ENCODE measurements at places on chromosomes 5 and 9.

GRCh38 chr5:3891113-3891512 is 295.5 kb downstream of the IRX1 start:
- DNase-seq = no peak

DNA sequence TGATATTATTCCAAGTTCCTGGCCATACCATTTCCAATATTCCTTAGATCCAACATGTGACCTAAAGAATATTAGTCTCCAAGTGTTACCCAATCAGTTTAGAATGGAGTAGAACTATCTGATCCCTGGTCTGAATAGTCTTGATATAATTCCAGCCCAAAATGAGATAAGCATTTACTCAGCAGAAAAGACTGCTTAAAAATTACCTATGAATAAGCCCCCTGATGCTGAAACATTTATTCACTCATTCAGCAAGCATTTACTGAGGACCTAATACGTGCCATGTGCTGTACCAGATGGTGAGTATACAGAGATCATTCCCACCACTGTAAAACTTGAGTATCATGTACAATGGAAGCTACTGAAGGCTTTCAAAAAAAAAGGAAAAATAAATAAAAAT is 157.0 kb downstream of the FAM114A2 start:
- DNase-seq = no peak

- no peak for DNase-seq
Observed at GRCh38 chr5:162565-163337, 28.5 kb upstream of the LRRC14B start.

DNA sequence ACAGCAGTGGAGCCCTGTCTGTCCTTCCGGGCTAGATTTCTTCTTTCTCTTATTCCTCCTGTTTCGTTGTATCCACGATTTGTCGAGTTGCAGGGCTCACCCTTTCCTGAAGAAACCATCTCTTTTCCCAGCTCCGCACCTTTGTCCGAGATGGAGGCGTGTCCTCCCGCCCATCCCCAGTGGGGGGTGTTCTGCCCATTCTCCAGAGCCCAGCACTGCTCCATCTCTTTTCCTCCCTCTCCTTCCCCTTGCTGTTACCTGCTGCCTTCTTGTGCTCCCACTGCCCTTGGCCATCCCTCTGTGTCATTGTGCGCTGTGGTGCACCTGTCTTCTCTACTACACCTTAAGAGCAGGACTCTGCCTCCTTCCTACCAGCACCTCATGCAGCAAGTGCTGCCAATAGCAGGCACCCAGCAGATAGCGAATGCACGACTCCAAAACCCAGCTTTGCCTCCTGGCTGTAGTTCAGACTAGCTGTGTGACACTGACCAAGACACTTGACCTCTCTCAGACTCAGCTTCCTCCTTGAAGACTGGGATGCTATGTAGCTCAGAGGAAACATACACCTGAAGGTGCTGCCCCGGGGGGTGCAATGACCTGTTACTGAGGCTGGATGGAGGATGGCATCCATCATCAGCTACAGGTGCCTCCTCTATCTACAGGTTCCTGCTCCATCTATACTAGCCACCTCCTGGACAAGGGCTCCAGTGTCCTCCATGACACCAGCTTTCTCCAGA is 8.9 kb downstream of the OR13J1 start:
- DNase-seq = no peak

- no peak for DNase-seq
Observed at GRCh38 chr5:172353271-172353812, 69.8 kb upstream of the UBTD2 start.

DNA sequence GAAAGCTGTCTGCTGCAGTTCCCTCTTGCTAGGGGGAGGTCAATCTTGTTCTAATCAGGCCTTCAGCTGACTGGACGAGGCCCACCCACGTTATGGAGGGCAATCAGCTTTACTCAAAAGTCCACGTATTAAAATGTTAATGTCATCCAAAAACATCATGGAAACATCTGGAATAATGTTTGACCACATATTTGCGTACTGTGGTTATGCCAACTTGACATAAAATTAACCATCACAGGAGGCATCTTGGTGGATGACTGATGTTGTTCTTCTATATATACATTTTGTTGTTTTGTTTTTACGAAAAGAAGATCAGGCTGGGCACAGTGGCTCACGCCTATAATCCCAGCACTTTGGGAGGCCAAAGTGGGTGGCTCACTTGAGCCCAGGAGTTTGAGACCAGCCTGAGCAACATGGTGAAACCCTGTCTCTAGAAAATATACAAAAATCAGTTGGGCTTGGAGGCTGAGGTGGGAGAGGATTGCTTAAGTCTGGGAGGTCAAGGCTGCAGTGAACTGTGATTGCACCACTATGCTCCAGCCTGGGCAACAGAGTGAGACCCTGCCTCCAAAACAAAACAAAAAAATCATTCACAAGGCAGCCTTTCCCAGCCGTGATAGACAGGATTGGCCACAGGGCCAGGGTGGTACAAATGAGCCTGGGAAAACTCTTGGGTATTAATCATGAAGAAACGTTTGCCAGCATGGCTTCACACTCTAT is 33.8 kb upstream of the PRXL2C start:
- no peak for DNase-seq

DNA sequence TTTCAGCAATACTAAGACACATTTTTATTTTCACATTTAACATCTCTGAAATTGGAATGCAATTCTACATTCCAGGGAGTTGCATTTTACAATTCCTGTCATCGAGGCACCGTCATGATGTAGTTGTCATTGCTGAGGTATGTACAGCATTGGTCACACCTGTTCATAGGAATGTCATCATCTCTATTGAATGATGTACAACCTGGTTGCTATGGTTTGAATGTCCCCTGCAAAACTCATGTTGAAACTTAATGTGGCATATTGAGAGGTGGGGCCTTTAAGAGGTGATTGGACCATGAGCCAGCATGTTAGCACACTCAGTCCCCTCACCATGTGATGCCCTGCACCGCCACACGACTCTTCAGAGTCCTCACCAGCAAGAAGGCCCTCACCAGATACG is 103.1 kb downstream of the CEMIP2 start:
- DNase-seq = no peak

All from effector memory CD4-positive, alpha-beta T cell (primary cell).